ENCODE measurements at places on chromosomes 11 and 22.

DNA sequence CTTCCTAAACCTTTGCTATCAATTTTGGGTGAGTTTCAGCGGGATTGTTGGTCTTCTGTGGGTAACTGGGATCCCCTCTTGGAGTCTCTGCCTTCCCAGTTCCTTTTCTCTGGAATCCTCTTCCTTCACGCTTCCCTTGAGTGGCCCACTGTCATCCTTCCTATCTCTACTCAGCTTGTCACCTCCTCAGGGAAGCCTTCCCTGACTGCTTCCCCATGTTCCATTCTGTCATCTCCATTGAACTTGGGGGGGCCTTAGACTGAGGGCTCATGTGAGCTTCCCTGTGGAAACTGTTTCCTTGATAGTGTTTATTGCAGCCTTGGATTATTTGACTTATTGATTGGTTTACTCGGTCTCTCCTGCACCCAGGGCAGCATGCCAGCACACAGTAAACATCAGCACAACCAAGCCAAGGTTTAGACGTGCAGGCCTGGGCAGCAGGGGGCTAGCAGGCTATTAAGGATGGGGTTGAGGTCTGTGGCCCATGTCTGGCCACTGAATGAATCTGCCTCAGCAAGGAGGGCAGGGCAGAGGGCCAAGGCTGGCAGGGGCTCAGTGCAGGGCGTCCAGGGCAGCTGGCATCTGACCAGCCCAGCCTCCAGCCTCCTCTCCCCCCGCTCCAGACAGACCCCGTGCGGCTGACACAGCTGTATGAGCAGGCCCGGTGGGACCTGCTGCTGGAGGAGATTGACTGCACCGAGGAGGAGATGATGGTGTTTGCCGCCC, 7.2 kb downstream of the TRPT1 start:
- no peak for DNase-seq

- DNase-seq = no peak
Measured at GRCh38 chr11:130189492-130190210, 30.1 kb downstream of the ST14 start.

- no peak for DNase-seq
Measured at GRCh38 chr11:1072116-1072820, 2.4 kb upstream of the MUC2 start.

DNA sequence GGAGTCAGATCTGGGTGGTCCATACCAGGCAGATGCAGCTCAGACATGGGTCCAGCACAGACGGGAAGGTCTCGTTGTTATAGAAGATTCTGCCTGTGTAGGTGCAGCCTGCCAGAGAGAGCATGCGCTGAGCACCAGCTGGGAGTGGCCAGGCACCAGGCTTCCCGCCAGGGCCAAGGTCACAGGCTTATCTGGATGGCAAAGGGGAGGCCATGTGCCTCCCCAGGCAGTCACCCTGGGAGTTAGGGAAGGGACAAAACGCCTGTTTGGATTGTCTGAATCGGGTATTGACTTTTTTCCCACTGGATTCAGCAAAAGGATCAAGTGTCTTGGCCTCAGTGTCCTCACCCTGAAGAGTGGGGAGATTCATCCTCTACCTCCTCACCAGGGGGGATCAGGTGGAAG, 26.5 kb downstream of the PGA5 start:
- DNase-seq = no peak

DNA sequence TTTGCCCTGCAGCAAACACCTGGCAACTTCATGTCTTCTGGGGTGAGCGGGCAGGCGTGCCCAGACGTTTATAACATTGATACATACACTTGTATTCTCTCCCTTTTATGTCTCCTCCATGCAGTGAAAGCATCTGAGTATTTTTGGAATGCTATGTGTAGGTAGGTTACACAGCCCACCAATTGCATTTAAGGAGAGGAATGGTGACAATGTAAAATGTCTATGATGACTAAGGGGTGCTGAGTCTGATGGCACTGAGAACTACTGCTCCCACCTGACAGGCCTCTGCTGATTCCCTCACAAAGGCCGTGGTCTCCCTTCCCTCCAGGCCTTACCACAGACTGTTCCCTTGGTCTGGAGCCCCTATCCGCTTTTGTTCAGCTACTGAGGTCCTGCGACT, 22.9 kb upstream of the RASL10A start:
- no peak for DNase-seq

DNA sequence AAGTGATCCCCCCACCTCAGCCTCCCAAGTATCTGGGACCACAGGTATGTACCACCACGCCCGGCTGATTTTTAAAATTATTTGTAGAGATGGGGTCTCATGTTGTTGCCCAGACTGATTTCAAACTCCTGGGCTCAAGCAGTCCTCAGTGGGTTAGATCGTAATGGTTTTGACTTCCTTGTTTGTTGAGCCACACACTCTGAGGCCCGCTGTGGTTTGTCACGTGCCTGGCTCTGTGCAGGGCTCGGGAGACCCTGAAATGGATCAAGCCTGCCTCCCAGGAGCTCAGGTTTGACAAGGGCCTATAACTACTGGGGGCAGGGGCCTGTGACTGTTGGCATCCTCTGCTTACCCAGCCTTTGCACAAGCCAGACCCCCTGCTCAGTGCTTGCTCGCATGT, 68.1 kb downstream of the MPPED1 start:
- no peak for DNase-seq

DNA sequence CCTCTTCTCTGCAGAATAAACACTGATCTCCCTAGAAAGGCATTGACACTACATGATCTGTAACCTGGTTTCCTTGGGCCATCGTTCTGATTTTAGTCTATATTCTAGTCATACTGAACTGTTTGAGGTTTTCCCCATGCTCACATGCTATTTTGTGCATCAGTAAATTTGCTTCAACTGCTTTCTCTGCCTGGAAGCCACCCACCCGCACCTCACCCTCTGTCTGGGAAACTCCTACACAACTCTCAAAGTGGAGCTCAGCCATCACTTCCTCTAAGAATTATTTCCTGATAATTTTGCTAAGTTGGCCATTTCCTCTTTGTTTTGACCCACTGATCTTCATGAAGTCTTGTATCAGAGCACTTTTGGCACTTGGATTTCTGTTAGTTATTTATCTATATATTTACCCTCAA, 36.1 kb downstream of the MMP20 start:
- no peak for DNase-seq

- no peak for DNase-seq
Measured at GRCh38 chr11:13366266-13367026, 88.9 kb downstream of the BMAL1 start.

DNA sequence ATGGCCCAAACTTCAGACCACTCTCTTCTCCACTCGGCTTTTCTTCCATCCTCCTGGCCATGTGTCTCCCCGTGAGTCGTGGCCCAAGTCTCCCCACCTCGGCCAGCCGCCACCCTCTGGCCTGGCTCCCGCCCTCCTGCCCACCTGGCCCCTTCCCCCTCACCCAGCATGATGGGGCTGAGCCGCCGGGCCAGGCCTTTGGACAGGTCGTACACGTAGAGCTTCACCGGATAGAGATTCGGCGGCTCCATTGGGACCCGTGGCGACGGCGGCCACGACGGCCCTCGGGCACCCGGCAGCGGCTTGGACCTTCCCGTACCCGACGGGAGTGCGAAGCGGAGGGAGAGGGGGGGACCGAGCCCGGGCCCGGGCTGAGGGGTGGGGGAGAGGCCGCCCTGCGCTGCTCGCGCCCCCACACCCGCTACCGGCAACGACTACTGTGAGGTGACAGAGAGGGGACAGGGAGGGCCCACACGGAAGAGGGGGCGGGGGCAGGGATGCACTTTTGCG, at the start of gene DESI1:
DESI1 (minus strand) TSS at position 455 of the 510 bp plus-strand sequence; CDS start at position 251, 204 bp downstream.
- DNase-seq = peak; percentile 32

GRCh38 chr22:31488988-31489617, 539 bp downstream of the EIF4ENIF1 start:
- DNase-seq = peak; percentile 41

- DNase-seq = no peak
Measured at GRCh38 chr11:35169112-35169511, 30.1 kb downstream of the CD44 start.

- no peak for DNase-seq
Measured at GRCh38 chr11:10663990-10664389, 29.6 kb downstream of the IRAG1 start.

- no peak for DNase-seq
Measured at GRCh38 chr22:26418620-26419019, 10.4 kb upstream of the ASPHD2 start.

GRCh38 chr22:19815093-19815822, 39.4 kb downstream of the GNB1L start:
- no peak for DNase-seq

DNA sequence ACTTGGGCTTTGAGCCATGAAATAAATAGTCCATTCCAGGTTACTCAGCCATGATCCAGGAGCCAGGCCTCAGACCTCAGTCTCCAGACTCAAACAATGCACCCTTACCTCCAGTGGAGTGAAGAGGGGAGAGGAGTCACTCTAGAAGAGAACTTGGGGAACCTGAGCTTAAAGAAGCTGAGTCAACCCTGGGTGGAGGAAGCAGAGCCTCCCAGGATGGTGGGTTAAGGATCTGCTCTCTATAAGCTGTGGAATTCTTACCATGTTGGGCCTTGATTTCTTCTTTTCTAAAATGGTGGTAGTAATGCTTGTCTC, 113.2 kb downstream of the NECTIN1 start:
- no peak for DNase-seq

DNA sequence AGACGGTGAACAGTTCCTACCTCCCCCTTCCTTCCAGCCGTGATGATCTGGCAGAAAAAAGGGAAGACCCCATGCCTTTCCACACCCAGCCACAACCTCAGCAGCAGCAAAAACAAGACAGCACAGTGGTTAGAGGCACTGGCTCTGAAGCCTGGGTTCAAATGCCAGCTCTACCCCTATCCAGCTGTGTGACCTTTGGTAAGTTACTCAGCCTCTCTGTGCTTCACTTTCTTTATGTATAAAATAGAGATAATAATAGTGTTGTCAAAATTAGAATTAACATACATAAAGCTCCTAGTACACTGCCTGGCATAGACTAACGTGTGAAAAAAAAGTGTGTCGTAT, 4.2 kb downstream of the NRXN2 start:
- DNase-seq = no peak

DNA sequence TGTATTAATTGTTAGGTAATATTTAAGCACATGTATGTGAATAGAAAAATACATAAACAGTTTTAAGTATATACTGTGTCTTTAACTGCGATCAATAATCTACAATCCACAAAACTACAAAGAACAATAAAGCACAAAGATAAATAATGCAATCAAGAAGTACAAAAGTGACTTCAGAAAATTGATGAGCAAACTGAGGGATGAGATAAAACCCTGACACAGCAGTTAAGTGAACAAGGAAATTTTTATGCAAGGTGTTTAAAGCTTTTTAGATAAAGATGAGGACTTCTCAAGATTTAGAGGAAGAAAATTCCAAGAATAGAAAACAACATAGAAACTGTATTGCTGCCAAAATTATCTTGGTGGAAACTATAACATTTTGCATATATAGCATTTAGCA, 58.4 kb upstream of the ANGPTL5 start:
- no peak for DNase-seq

- no peak for DNase-seq
Measured at GRCh38 chr22:48576333-48577013, 1251.2 kb downstream of the BRD1 start.

GRCh38 chr11:122832721-122833470, 5.4 kb upstream of the CRTAM start:
- DNase-seq = no peak

Measured in GM12891 (cell line).